ENCODE measurements at places on chromosomes 12 and 14. TPM values are rescaled to one million over a fixed set of nuclear protein-coding genes. Genes with fewer than 3 reads are reported as not detected.

DNA sequence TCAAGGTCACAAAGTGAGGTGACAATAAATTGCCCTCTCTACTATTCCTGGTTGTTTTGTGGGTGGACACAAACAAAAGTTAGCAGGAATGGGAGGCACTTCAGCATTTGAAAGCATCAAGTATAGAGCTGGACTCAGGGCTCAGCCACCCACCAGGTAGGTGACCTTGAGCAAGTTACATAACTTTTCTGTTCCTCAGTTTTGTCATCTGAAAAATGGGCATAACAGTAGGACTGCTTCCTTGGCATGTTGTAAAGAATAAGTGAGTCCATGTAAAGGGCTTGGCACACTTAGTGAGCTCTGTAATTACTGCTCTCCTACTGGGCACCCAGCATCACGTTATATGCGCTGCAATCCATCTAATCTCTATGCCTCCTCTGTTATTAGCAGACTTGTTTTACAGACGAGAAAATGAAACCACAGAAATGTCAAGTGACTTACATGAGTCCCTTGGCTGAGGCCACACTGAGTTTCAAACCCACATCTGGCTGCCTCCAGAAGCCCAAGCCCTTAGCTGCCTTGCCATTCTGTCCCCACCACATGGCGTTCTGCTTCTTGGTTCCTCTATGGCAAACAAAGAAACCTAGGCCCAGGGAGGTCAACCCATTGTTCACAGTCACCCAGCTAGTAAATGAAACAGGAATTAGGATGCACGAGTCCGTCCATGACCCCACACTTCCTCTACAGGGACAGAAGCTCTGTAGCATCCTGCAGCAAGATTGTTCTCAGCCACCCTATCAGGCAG lies 63.2 kb upstream of the SLC24A4 start:
- no peak for DNase-seq

DNA sequence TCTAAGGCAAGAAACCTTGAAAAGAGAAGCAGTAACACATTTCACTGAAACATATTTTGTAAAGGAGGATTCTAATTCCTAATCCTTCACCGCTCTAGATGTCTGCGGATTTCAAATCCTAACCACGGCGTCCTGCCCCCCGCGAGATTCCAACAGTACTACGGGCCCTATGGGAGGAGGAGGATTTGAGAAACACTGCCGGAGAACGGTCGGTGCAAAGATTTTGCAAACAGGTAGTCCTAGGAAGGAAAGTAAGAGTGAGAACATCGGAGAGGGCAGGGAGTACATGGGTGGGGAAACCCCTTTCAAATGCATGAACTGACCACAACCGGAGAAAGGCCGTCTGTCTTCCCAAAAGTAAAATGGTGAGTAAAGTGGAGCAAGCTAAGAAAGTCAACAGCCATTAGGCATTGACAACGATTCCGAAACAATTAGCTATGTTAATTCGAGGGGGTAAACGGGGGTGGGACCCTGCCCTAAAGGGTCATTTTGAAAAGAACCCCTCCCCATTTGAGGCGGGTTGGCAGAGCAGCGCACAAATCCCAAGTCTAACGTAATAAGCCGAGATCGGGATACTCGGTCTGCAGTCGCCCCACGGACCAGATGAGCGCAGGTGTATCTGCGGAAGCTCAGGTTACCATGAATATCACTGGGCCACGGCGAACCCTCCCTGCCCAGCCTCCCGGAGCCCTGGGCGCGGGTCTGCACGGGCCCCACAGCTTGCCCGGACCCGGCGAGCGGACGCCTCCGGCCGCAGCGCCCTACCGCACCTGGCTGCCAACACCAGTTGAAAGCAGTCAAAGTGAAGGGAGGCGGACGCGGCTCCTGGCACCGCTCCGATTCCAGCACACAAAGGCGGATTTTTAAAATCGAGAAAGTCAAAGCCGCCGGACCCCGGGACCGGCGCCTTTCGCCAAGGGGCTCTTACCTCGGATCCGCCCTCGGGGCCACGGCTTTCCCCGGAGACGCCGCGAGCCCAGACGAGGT lies 662 bp downstream of the EPS8 start:
- peak; percentile 24 for DNase-seq

GRCh38 chr14:37974421-37974820 lies 233.3 kb upstream of the SSTR1 start:
- DNase-seq = no peak

GRCh38 chr12:132621657-132622435 lies 3.3 kb downstream of the P2RX2 start:
- no peak for DNase-seq

DNA sequence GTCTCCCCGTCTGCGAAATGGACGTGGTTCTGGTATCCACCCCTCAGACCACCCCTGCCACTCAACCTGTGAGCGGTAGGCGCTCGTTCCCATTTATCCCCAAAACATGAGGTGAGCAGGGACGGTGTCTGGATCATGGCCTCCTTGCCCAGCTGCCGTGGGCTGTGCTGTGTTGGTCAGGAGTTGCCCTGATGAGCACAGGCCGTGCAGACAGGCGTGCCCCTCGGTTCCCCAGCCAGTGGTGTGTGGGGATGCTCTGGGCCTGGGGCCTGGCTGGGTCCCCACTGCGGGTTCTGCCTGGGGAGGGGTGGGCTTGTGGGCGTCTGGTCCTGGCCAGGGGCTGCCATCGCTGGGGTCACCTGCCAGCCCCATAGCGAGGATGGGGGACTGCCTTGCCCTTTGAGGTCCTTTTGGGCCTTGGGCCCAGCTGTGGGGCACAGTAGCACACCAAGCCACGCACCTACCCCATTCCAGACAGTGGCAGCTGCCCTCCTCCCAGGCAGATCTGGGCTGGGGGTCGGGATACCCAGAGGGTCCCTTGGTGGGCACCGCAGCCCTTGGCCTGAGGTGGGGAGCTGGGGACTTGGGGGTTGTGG lies 11.3 kb upstream of the PUS1 start:
- DNase-seq = no peak

DNA sequence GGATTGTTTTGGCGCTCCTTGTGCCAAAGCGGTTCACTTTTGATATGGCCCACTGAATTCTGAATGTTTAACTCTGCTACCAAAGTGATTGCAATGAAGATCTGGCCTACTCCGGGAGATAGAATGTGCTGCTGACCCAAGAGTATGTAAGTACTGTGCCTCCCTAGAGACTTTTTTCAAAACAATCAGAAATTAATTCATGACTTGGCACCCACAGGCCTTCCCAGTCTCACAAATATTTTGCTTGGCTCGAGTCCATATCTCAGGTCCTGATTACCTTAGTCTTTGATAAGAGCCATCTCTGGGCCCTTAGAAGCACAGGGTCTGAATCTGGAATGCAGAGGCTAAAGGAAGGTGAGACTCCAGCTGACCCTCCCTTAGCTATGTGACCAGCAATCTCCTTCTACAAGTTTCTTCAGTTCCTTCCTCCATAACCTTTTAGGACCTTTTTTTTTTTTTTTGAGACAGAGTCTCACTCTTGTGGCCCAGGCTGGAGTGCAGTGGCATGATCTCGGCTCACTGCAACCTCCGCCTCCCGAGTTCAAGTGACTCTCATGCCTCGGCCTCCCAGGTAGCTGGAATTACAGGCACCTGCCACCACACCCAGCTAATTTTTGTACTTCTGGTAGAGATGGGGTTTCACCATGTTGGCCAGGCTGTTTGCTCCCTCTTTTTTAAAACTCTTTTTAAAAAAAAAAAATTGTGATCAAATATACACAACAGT lies 49.5 kb upstream of the METAP2 start:
- DNase-seq = no peak

- DNase-seq = no peak
Observed at GRCh38 chr12:92621312-92621711, 81.5 kb upstream of the PLEKHG7 start.

GRCh38 chr12:1071182-1071581 lies 80.2 kb downstream of the ERC1 start:
- DNase-seq = no peak

DNA sequence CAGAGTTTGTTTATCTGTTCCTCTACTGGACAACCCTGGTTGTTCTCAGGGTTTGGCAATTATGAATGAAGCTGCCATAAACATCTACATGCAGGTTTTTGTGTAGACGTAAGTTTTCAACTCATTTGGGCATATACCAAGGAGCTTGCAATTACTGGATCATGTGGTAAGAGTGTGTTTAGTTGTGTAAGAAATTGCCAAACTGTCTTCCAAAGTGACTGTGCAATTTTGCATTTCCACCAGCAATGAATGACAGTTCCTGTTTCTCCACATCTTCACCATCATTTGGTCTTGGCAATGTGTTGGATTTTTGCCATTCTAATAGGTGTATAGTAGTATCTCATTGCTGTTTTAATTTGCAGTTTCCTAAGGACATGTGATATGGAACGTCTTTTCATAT lies 39.8 kb upstream of the FBXO33 start:
- no peak for DNase-seq

DNA sequence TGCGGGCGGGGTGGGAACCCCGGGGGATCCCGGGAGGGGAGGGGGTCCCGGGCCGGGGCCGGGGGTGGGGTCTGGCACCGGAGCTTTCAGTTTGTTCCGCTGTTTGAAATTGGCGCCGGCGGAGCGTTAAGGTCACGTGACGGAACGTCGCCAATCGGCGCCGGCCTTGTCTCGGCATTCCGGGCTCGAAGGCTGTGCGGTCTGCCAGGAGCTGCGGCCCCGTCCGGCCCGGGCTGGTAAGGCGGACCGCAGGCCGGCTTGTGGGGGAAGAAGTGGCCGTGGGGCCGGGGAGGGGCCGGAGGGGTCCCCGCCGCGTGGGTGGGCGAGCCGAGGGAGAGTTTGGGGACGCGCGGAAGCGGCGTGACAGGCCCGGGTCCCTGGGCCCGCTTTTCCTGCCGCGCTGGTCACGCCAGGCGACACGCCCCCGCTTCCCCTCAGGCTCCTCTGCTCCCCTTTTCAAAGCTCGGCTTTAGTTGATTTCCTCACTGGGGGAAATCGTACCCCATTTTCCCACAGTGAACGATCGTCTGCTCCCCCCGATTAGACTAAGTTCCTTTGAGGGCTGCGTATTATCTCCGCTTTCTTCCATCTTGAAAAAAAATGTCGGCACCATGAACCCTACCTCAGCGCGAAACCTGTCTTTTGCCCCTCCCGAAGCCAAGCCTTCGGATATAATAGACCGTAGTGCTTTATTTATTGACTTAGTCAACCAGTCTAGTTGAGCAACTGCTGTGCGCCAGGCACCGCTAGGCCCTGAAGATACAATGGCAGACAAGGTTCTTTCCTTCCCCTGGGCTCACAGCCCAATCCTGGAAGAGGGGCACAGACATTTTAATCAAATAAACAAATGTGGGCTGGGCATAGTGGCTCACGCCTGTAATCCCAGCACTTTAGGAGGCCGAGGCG lies at the start of the genes FOXM1 and RHNO1:
TSS of gene FOXM1 (minus strand) at position 128 of the 906 bp plus-strand sequence. CDS start 2,696 bp downstream, outside the sequence.
TSS of gene RHNO1 (plus strand) at position 177 of the 906 bp plus-strand sequence. CDS start 8,144 bp downstream, outside the sequence.
- peak; percentile 92 for DNase-seq

GRCh38 chr14:87894920-87895319 lies 98.1 kb downstream of the GALC start:
- DNase-seq = no peak

- peak; percentile 29 for DNase-seq
Observed at GRCh38 chr12:128969480-128970055, 116.3 kb downstream of the GLT1D1 start.

DNA sequence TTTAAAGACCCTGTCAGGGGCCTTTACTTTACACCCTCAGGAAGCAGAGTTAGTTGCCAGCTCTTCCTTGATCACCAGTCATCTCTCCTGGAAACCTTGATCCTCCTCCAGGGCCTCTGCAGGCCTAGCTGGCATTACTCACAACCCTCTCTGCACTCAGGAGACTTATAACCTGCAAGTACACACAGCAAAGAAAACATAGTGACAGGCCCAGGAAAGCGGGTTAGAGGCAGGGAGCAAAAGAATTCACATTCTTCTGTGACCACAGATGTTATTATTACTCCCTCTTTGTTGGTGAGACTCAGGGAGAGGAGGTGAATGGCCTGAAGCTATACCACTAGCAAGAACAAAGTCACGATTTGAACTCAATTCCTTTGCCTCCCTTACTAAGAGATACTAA lies 87.4 kb downstream of the OR11H12 start:
- no peak for DNase-seq

- no peak for DNase-seq
Observed at GRCh38 chr14:44928793-44929192, 33.0 kb downstream of the KLHL28 start.

PRR13 gene
- total RNA-seq = 131 TPM

TUBA1C gene
- 129 TPM for total RNA-seq

PPP1R1A gene
- total RNA-seq = 1.3 TPM

SERPINA10 gene
- not detected for total RNA-seq
